CD8-positive, alpha-beta memory T cell (primary cell): ENCODE measurements at places on chromosomes 3 and 15.

DNA sequence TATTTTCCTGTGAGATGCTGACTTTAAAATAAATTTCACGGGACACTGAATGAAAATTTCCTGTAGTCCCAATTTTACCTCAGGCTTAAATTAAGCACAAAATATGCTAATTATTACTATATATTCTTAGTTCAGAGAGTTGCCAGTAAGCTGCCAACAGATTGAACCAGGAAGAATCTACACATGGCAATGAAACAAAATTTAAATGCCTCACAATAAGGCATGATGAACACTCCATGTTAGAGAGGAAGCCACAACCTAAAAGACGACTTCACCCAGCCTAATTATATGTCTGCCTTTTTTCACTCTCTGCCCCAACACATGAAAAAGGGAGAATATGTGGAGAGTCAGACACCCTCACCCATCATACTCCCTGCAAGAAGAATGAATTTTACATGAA, 39.7 kb downstream of the DNAAF4 start:
- no peak for DNase-seq

DNA sequence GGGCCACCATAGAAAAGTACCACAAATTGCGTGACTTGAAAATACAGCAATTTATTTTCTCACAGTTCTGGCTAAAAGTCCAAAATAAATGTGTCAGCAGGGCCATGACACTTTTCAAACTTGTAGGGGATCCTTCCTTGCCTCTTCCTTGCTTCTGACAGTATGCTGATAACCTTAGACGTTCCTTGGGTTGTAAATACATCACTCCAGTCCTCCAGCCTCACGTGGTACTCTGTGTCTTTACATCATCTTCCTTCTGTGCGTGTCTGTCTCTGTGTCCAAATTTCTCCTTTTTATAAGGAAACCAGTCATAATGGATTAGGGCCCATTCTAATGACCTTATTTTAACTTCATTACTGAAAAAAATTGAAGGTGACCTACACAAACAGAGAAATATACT, 7.4 kb downstream of the RNF168 start:
- no peak for DNase-seq

DNA sequence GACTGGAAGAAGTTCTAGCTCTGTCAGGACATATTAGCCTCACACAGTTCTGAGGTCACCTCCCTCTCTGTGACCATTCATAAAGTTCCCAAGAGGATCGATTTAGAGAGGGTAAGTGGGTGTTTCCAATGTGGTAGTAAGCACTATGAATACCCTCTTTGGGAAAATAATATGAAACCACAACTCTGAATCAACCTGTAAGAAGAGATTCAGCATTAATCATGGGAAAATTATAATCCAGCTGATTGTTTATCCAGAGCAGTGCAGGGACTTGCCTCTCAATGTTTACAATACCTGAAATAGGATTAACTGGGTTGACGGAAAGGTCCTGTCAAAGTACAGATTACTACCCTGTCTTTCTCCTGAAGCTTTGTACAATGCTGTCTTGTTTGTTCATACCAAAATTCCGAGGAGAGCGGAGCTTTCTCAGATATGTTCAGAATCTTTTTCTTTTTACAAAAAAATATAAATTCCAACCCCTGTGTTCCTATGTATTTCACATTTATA, 302.9 kb upstream of the DPPA4 start:
- DNase-seq = no peak

- DNase-seq = no peak
Measured at GRCh38 chr15:63986185-63986680, 60.1 kb downstream of the DAPK2 start.

GRCh38 chr15:72229076-72229946, 1.7 kb downstream of the PKM start:
- peak; percentile 60 for DNase-seq

GRCh38 chr3:180678231-180678630, 1.1 kb downstream of the CCDC39 start:
- no peak for DNase-seq

- no peak for DNase-seq
Measured at GRCh38 chr15:63340878-63341277, 40.8 kb downstream of the CA12 start.

- DNase-seq = no peak
Measured at GRCh38 chr3:66453651-66454463, 47.0 kb downstream of the LRIG1 start.

GRCh38 chr15:68849497-68849896, 28.8 kb upstream of the ANP32A start:
- no peak for DNase-seq

DNA sequence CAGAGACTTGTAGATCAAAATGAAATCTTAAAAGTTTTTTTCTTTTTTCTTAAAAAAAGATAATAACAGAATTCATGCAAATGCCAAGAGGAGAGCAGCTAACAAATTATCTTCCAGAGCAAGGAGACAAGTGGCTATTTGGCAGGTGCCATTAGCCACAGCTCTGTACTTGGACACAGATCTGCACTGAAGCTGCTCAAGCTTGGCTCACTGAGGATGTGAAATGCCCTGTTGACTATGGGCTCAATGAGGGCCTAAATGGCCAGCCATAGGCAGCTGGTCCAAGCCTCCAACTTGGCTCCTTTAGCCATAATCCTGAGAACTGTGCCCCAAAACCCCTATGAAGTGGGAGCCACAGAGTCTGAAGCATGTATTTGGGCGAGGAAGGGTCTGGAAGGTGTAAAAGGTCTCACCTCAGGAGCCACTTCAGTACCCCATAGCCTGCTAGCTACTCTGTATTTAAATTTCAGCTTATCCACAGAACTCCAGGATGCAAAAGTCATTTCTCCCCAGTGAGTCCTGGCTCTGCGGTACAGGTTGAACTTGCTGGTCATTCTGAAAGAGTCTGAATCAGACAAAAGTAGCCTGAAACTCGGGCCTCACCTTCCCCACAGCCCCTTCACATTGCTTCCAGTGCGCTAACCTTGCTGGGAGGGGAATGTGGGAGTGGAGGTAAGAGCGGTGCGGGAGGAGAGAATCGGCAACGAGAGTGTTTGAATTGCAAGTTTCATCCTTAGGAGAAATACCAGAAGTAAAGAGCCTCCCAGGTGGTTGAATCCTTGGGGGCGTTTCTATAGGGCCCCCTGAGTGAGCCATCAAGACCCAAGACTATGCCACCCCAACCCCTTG, 48.0 kb downstream of the ZIC4 start:
- no peak for DNase-seq

DNA sequence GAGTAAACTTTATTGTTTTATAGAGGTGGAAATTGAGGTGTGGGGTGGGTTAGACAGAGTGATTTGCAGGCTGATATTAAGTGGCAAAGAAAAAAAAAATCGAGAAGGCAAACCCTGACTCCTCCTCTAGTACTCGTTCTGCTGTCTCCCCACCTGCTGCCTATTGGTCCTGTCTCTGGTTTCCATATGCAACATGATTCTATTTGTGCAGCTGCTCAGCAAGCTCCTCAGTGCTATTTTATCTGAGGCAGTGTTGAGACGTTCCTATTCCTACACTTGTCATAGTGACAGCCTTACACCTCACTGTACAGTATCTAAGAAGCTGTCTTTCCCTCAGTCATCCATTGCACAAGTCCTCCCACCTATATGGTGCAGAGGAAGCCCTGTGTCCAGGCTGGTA, 45.1 kb downstream of the RSL24D1 start:
- no peak for DNase-seq

DNA sequence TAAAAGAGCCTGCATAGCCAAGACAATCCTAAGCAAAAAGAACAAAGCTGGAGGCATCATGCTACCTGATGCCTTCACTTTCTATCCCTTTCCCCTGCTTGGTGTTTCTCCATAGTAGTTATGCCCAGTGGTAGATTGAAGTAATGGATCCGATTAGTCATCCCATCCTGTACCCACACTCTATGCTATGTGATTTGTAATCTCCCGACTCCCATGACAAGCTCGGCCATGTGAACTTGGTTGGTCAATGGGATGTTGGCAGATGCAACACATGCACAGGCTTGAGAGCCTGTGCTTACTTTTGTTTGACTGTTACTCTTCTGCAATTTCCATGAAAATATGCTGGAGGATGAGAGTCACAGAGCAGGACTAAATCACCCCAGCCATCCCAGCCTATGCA, 334.9 kb upstream of the DPH6 start:
- DNase-seq = no peak

- peak; percentile 42 for DNase-seq
Measured at GRCh38 chr3:129626744-129627349, 20.4 kb upstream of the PLXND1 start.

- peak; percentile 93 for DNase-seq
Measured at GRCh38 chr15:75202251-75203016, 752 bp downstream of the C15orf39 start.

DNA sequence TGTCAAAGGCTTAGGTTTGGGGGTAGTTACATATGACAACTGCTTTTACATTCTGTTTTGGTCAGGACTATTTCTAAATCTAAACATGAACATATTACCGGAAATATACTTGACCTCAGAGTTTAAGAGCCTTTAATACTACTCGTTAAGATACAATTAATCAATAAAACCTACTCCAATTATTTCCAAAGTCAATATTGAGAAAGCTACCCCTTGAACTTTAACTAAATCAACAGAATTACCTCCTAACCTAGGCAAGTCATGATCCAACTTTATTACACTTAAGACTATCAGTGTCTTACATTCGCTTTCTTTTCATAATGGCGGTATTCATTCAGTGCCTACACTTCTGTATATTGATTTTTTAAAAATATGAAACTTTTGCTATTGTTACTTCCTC, 107.7 kb downstream of the RAP2B start:
- DNase-seq = no peak

DNA sequence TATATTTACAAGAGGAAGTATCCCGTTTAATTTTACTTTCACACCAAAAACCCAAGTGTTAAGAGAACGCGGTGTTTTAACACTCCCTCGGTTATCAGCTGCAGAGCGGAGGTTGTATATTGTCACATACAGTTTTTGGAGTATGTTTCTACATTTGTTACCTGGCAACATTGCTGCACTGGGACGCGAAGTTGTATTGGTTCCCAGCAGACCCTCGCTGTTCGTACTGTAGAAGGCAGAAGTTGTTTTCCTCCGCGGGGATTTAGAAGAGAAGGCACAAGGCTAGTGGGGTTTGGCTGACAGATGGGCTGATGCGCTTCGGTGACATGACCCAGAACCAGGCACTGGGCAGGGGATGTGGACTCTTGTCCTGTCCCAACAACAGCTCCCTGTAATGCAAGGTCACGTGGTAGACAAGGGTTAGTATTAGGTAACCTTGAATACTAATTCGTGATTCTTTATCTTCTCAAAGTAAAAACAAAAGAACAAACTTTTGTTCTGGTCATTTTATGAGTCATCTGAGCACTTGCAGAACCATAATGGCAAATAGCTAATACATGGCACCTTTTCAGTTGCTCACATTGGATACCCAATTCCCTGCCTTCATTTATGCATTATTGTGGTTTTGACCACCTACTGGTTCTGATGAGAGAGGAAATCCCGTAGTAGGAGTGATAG, 230.4 kb upstream of the BHLHE40 start:
- DNase-seq = no peak

GRCh38 chr3:46693038-46693891, at the start of gene ALS2CL:
Gene ALS2CL (minus strand): TSS chr3:46693679. CDS start chr3:46689440, 4,239 bp downstream.
- peak; percentile 65 for DNase-seq

- no peak for DNase-seq
Measured at GRCh38 chr3:134623615-134624245, 27.1 kb downstream of the KY start.

DNA sequence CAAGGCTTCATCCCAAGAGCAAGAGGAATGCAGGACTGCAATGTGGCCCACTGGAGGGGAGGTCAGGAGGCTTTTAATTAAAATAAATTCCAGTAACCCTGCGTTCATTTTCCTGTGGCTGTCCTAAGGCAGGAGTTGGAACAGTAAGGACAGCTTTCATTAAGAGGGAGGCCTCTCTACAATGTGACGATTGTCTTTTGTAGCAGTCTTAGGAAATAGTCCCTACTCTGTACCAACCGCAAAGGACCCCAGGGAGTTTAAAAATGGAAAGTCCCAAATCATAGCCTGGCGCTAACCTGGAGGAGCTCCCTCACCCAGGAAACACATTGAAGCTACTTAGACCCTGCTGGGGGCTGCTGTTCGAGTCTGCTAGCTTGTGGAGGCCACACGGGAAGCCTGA, 62.8 kb downstream of the SYNM start:
- DNase-seq = no peak

GRCh38 chr3:189999718-190000117, 121.0 kb downstream of the P3H2 start:
- no peak for DNase-seq

DNA sequence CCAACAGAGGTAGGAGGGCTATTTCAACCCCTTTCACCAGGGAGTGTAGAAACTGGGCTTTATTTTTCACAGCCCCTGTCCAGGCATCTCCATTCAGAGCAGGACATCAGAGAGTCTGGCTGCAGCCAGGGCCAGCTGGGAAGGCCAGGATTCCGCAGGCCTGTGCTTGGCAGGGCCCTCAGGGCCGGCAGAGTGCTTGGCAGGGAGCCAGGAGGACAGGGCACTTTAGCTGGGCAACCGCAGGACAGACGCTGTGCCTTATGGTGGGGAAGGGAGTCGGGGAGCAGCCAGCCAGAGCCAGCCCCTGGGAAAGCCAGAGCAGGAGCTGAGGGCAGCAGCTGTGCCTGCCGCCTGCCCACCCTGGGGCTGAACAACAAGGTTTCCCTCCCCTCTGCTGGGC, 34.5 kb upstream of the IQCF6 start:
- no peak for DNase-seq

- DNase-seq = no peak
Measured at GRCh38 chr3:174959556-174960065, 100.5 kb downstream of the NAALADL2 start.

DNA sequence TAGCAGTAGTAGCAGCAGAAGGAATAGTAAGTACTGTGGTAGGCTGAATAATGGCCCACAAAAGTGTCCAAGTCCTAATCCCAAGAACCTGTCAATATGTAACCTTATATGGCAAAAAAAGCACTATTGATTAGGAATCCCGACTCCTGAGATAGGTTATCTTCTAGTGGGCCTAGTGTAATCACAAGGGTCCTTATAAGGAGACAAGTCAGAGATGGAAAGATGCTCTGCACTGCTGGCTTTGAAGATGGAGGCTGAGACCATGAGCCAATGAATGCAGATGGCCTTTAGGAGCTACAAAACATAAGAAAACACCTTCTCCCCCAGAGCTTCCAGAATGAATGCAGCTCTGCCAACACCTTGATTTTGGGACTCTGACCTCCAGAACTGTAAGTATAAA, 36.0 kb downstream of the TIPARP start:
- DNase-seq = no peak

DNA sequence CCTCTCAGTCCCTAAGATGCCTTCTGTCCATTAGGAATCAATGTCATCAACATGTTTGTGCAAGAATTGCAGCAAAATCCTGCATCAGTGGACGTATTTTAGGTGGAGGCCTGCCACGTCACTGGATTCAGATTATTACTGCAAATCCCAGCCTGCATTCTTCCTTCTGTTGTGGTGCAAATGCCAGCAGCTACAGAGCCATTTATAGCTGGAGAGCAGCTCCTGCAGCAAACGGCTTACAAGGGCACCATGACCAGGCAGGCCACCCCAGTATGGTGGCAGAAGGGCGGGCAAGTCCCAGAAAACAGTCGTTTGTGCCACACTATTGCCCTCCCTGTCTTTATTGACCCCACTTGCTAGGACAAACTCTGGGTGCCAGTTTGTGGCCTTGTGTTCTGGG, 74.7 kb downstream of the SNRK start:
- no peak for DNase-seq

GRCh38 chr3:111980716-111981456, 2.1 kb downstream of the ABHD10 start:
- no peak for DNase-seq
